ENCODE measurements at places on chromosomes 12 and 14.

DNA sequence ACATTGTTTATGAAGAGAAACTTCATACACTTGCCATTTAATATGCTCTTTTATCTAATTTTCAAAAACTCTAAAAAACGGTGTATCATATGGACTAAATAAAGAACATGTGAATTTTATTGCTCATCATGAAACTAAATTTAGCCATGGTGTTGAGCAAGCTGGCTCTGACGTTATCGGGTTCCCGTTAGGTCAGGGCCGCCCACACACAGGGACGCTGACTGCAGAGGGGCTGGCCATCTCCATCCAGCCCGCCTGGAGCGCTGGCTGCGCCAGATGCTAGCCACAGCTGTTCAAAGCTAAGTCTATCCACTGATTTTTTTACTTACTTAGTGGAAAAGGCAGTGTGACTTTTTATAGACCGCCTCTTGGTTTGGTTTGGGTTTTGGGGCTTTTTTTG, 36.5 kb upstream of the DYNC1H1 start:
- no peak for DNase-seq

DNA sequence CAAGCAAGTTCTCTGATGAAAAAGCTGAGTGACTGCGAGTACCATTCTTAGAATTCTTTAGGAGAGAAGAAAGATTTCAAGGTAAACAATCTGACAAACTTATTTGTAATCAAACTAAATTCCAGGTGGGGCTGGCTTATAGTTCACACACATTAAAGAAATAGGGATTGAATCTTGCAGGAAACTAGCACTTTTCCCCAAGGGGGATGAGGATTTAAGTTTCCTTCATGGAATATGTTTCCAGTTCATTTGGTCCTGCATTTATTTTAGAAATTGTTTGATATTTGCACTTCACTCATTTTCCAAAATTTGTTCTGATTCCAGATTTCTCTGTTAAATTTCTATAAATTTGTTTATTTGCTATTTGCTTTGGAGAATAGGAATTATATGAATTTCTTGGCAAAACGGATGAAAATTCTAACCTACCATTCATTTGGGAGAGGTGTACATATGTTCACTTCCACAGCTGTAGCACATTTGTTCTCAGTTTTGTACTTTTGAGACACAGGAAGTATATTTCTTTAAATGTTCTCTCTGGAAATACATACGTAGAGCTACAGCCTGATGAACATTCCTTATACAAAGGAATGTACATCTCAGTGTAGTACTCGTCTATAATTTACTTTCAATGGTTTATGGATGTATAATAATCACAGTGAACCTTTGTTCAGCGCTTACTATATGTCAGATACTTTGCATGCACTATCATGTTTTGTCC, 145.5 kb downstream of the AKAP6 start:
- no peak for DNase-seq

GRCh38 chr12:51326698-51327439, 2.9 kb upstream of the BIN2 start:
- DNase-seq = no peak

DNA sequence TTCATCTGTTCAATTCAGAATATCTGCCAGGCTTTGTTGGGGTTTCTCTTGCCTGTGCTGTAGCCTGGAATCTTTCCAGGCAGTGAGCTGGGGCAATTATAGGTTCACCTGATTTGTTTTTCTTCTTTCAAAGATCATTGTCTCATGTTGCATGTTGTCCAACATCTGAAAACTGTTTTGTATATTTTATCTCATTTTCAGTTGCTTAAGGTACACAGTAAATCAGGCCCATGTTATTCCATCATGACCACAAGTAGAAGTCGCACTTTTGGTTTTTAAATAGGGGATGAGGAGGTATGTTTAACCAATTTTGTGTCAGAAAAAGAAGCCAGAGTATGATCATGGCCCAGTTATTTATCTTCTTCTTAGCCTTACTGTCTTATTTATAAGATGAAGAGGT, 24.9 kb upstream of the FUT8 start:
- no peak for DNase-seq

DNA sequence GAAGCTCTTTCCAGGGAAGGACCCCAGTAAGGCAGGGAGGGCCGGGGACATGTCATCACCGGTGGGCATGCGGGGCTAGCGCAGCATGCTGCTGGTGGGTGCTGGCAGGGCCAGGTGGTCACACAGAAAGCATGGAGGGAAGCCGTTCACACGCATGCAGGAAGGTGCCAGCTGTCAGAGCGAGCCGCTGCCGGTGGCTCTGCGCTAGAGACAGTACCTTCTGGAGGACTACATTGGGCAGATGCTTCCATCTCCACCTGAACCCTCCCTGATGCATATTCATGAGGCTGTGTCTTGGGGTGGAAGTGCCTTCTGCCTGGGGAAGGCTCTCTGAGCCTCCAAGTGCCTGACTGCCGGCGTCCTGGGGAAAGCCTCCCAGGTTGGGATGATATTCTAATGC, 203.8 kb downstream of the CALM1 start:
- no peak for DNase-seq

GRCh38 chr14:68792678-68792978, 239 bp downstream of the ZFP36L1 start:
- no peak for DNase-seq

DNA sequence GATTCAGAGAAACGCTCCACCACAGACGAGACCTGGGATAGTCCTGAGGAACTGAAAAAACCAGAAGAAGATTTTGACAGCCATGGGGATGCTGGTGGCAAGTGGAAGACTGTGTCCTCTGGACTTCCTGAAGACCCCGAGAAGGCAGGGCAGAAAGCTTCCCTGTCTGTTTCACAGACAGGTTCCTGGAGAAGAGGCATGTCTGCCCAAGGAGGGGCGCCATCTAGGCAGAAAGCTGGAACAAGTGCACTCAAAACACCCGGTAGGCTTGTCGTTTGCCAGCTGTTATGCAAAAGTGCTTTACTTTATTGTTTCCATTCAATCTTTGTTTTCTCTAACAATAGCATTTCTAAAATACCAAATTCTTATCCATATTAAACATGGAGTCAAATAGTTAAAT, 287.3 kb downstream of the NAV3 start:
- no peak for DNase-seq

- DNase-seq = no peak
Measured at GRCh38 chr14:100604709-100605108, 17.5 kb upstream of the BEGAIN start.

Measured in stimulated activated CD8-positive, alpha-beta memory T cell treated with anti-CD3 and anti-CD28 coated beads, Interleukin-4, amount 100 ng/mL, for 4 hours (primary cell).